ENCODE measurements at places on chromosomes 13 and 19. TPM values are rescaled to one million over a fixed set of nuclear protein-coding genes. Genes with fewer than 3 reads are reported as not detected.
A peak's percentile ranks its signal among the peaks of the same experiment; 100 is the strongest.

DNA sequence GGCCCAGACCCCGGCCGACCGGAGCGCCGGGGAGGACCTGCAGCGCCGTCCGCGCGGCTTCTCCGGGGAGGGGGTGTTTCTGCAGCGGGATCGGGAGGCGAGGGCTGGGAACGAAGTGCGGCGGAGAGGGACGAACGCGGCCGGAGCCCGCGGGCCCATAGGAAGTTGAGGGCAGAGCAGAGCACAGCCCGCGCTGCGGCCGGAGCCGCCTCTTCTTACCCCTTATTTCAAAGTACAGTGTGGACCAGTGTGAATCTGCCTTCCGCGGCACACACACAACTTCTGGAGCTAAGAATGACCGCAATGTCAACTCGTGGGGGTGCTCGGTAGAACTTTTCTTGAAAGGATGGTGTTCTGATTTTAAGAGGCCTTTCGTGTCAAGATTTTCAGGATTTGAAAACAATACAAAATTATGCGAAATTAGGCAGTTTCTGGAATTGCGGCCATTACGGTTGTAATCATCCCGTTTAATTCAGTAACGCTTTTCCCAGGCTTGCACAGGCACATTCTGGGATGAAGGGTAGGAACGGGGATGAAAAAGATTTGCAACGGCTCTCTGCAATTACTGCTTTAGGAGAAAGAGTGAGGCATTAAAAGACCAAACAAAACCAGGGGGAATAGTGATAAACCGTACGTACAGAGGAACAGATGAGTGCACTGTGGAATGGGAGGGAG, 821 bp downstream of the TDRD3 start:
- peak; percentile 73 for DNase-seq

Gene LGALS7
- not detected for polyA plus RNA-seq

DNA sequence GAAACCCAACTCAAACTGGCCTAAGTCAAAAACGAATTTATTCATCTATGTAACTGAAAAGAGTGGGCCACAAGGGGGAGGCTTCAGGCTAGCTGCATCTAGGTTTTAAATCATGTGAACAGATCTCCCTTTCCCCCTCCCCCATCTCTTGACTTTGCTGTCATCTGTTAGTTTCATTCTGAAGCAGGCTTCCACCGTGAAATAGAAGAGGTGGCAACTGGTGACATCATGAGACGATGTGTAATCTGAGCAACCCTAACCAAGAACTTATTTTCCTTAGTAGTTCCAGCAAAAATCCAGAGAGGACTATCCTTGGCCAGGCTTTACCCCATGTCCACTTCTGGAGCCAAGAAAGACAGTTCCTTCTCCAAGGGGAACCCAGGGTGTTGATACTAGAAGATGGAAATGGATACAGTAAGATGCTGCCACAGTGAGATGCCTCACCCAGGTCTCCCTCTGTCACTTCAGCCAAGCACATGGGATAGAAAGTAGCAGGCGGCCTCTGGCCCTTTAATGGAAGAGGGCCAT, 9.4 kb downstream of the SAMD4B start:
- DNase-seq: no peak

Gene USHBP1
- 6.4 TPM for polyA plus RNA-seq

DNA sequence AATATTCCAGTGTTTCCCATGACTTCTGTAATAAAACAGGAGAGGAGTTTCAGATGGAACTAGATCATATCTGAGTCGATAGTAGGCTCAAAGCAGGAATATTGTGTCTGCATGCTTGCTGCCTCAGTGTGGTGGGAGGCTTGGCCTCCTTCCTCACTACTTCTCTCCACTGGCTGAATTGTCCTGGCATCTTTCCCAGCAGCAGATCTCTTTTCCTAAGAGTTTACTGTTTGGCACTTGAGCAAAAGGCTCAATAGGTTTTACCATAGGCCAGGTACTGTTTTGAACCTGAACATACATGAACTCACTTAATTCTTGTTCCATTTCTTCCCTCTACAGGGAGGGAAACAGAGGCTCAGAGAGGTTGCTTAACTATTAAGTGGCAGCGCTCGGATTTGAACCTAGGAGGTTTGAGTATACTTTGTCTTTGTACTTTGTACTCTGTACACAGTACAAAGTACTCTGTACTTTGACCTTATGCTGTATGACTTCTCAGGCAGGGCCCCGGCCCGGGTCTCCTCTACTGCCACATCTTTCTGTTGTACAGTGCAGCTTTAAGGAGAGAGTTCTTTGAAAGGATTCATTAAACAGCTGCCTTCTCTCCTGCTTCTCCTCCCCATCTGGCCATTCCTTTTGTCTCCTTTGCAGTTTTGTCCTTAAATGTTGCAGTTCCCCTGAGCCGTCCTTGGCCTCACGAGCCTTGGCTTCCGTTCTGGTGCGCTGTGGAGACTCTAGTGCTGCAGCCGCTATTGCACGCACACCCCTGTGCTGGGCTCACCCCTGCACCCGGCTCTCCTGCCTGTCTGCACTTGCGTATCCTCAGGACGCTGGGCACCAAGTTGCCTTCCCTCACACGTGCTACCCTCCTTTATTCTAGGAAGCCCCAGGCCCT, 8.1 kb downstream of the B3GLCT start:
- DNase-seq: peak; percentile 68

Gene PLIN5
- polyA plus RNA-seq: 0.61 TPM

DNA sequence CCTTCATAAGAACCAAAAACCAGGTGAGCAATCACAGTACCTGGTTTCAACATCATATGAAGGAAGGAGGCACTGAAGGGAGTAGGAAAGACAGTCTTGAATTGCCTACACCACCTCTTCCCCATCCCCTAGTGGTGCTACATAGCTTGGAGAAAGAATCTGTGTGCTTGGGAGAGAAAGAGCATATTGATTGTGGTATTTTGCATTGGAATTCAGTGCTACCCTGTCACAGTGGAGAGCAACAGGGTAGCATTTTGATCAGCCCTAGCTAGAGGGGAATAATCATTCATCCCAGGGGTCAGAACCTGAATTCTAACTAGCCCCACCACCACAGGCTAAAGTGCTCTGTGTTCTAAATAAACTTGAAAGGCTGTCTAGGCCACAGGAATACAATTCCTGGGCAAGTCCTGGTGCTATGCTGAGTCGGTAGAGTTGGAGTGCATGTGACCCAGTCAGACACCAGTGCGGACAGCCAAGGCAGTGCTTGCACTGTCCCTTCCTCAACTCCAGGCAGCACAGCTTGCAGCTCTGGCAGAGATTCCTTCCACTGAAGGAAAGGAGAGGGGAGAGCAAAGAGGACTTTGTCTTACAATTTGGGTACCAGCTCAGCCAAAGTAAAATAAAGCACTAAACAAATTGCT, 158.7 kb downstream of the VWA8 start:
- DNase-seq: no peak

DNA sequence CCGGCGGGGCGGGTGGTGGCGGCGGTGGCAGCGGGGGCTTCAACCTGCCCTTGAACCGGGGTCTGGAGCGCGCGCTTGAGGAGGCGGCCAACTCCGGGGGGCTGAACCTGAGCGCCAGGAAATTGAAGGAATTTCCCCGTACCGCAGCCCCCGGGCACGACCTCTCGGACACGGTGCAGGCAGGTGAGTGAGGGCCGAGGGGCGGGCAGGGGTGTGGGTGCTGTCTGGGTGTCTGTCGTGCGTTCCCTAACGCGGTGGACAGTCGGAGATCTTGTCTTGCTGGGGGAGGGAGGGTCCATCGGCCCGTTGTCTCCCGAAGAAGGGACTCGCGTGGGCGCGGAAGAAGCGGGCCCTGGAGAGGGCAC, 533 bp downstream of the LRCH1 start:
- no peak for DNase-seq

DNA sequence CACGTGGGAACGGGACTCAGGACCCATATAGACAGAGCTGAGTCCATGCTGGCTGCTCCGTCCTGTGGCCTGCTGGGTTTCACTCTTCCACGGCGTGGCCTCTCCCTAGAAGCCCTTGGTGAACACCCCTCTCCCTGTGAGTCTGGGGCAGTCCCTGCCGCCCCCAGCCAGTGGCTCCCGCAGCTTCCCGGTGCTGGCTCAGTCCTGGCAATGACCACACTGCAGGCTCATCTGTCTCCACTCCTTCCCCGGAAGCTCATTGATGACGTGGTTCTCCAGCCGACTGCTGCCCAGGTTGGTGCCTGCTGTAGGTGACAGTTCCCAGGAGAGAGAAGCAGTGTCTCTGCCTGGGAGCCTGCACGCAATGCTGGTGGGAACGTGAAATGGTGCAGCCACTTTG, 2.1 kb upstream of the TEX29 start:
- no peak for DNase-seq

DNA sequence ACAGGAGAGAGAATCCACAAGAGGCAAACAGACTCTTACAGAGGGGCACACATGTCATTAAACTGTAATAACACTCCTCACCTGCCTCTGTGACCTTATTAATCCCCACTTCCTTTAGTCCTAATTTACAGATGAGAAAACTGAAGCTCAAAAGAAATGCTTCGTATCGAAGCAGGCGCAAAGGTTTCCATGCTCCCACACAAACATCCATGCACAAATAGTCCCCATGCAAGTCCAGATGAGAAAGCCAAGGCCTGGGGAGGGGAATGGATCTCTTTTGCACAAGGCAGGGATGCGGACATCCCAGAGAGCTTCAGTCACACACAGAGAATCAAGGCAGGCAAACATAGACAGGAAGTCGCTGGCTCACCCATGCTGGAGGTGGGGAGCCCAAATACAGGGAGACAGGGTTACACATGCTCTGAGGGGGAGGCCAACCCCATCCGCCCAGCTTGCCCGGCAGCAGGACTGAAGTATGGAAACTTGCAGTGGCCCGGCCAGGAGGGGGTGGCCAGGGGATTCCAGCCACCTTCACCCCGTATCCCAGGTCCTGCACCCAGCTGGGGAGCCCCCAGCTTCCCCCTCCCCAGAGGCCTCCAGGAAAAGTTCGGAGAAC, 468 bp downstream of the S1PR5 start:
- no peak for DNase-seq

DNA sequence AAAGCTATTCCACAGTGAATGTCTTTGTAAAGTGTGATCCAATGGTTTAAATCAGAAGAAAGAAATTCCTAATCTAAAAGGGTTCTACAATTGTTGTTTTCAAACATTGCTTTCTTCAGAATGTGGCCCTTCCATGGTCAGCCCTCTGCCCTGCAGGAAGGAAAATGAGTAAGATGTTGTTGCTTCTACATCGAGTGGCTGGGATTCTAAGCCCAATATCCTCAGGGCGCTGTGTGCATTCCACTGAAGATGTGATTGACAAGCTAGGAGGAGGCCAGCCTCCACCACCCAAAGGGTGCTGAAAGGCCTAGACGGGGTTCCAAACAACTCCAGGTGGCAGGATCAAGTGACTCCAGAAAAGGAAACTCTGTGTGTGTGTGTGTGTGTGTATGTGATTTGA, 316.9 kb upstream of the TSHZ3 start:
- no peak for DNase-seq

DNA sequence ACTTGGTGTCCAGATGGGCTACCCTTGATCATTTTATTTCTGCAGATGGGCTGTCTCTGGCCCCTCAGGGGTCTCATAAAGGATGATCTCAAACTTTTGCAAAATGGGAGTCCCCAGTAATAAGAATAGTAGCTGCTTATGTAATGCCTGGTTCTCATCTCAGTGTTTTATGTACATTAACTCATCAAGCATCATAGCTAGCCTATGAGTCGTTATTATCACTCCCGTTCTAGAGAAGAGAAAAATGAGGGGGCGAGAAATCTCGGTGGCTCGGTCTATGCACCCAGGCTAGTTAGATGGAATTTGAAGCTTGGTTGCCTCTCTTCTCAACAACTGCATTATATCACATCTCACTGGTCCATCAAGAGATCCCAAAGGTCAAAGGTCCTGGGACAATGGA, 3.4 kb downstream of the CACNG6 start:
- no peak for DNase-seq

Gene SPRYD7
- polyA plus RNA-seq: 11.5 TPM

- peak; percentile 91 for DNase-seq
Observed at GRCh38 chr19:49987159-49987698, 26.3 kb upstream of the SIGLEC11 start.

DNA sequence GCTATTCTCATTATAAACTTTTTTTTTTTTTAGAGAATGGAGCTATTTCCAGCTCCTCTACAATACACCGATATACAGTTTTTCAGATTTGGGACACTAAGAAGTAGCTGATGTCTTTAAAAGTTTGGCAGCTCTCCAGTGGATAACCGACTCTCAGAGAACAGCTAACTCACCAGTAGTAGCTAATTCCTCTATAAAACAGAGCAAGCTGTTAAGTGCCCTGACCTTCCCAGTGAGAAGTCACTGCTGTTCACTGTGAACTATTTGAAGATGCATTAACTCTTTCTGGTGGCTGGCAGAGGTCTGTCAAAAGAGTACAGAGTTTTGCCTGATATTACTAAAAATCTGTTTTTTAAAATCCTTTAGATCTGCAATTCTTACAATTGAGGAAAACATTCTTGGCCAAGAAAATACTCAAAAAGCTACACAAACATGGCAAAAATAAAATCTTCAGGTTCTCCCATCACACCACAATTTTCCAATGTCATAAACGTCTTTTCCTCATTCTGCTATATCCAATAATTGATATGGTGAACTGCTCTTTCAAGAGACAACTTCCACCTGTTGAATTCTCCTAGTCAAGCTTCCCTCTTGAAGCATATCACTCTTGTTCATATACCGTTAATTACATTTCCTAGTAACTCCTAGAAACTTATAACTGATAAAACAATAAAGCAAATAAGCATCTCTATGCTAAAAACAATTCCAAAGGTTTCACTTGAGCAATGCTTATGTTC, 44.2 kb downstream of the TBC1D4 start:
- no peak for DNase-seq

Gene NLRP5
- not detected for polyA plus RNA-seq

Gene PGLYRP1
- polyA plus RNA-seq: not detected

Gene C19orf33
- 0.56 TPM for polyA plus RNA-seq

Gene DEDD2
- polyA plus RNA-seq: 12.7 TPM

Gene SELENOV
- not detected for polyA plus RNA-seq

DNA sequence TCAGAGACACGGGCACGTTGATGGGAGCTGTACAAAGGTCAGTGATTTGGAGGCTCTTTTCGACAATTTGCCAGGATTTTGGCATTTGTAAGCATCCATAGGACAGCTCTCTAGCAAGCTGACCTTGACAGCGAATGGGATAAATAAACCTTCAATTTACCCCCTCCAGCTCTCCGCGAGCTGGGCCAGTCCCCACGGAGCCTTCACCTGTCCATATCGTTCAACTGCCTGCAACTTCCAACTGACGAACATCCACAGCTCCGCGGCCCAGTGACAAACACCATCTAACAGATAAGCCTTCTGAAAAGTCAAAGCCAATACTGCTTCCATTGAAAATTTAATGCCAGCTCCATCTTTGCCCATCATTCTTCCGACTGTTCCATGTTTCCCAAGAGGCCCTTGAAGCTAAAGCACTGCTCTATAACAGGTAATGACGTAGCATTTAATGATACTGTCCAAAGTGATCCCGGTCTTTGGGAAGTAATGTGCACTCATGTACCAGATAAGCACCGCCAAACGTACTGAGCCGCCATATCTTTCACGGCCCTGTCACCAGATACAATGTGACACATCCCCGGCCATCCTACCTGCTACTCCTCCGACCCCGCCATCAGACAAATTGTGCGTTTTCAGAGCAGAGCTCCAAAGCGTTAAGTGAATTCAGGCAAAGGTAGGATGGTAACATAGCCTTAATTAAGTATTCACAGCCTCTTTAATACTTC, 365.3 kb upstream of the ZNF507 start:
- DNase-seq: no peak

Measured in muscle of arm (tissue), 14 donors.